ENCODE measurements at places on chromosomes 16 and 17.

DNA sequence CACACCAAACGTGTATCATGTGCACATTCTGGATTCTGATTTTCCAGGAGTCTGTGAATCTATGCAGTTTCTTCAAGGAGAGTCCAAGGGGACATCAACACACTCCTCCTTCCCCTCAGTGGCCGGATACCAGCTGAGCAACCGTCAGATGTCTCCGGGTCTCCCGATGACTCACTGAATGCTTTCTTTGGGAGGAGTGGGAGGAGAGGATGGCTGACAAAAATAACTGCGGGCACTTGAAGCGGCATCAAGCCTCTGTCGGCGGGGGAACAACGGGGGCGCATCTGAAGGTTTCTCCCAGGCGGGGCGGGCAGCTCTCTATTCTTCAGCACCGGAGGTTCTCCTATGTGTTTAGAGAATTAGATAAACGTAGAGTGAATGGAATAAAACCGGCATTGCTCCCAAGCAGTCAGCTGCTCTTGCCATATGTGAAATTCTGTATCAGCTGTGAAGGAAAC is 24.6 kb upstream of the LRRC75A start:
- no peak for DNase-seq

DNA sequence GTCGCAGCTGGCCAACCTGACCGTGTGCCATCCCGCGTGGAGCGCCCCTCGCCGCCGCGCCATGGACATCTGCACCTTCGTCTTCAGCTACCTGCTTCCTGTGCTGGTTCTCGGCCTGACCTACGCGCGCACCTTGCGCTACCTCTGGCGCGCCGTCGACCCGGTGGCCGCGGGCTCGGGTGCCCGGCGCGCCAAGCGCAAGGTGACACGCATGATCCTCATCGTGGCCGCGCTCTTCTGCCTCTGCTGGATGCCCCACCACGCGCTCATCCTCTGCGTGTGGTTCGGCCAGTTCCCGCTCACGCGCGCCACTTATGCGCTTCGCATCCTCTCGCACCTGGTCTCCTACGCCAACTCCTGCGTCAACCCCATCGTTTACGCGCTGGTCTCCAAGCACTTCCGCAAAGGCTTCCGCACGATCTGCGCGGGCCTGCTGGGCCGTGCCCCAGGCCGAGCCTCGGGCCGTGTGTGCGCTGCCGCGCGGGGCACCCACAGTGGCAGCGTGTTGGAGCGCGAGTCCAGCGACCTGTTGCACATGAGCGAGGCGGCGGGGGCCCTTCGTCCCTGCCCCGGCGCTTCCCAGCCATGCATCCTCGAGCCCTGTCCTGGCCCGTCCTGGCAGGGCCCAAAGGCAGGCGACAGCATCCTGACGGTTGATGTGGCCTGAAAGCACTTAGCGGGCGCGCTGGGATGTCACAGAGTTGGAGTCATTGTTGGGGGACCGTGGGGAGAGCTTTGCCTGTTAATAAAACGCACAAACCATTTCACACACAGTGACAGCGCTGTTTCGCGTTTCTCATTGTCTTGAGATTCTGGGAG is 2.0 kb upstream of the ZACN start:
- DNase-seq, result peak; percentile 50

- peak; percentile 63 for DNase-seq
These were observed 21.0 kb downstream of the SNN start for GRCh38 chr16:11689031-11689840.

DNA sequence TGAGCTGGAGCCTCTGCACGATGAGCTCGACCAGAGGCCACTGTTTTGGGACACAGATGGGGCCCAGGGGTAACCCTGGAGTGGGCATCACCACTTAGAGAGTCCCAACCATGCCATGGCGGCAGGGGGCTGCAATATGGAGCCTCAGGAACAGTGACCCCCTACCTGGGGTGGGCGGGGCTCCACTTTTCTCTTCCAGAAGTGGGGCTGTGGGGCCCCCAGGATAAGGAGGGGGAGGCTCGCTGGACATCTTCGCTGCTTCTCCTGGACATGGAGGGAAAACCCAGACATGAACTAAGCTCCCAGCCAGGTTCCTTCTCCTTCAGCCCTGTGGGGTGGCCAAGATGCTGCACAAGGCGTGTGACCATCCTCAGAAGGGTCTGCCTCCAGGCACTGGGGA is 24.7 kb downstream of the CDIP1 start:
- DNase-seq, result no peak

GRCh38 chr17:52120465-52120864 is 38.0 kb downstream of the CA10 start:
- no peak for DNase-seq

DNA sequence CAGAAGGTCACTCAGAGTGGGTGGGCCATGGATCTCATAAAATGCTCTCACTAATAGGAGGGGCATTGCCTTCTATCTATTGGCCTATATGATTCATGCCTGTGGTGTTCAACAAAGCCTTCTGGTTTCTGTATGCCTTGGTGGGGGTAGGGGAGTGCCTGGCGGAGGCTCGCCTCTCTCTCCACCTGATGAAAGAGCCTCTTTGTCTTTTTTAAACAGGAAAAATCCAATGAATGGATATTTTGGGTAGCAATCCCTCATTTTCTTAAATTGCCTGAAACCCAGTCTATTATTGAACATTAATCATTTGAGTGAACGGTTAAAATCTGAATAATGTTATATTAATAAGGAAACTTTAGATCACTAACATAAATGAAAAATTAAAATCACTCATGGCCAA is 90.6 kb downstream of the TOX3 start:
- DNase-seq, result no peak

DNA sequence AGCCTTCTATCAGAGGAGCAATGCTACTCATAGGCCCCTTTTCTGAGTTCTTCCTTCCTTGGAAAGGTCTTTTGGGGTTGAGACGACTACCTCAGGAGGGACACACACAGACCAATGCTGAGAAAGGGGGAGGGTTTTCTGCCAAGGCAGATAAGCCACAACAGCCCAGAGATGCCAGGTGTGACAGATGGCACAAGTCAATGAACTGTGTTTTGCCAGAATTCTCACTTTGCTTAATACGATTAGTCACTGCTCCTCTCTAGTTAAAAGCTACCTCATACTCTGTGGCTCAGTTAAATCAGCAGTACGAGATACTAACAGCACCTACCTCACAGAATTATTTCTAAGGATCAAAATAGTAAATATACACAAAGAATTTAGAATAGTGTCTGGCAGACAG is 8.0 kb downstream of the BRD7 start:
- no peak for DNase-seq

GRCh38 chr16:11615748-11616447 is 29.2 kb upstream of the LITAF start:
- DNase-seq, result no peak

GRCh38 chr17:35142467-35142796 is 329 bp upstream of the NLE1 start:
- DNase-seq, result no peak

GRCh38 chr17:8940866-8941471 is 24.5 kb downstream of the PIK3R5 start:
- DNase-seq, result no peak

GRCh38 chr16:60810250-60810649 is 1226.0 kb downstream of the CDH8 start:
- DNase-seq, result no peak

Measured in GM20000 (cell line).